NCI-H1436 (cell line): ENCODE measurements at places on chromosomes 4 and X.

DNA sequence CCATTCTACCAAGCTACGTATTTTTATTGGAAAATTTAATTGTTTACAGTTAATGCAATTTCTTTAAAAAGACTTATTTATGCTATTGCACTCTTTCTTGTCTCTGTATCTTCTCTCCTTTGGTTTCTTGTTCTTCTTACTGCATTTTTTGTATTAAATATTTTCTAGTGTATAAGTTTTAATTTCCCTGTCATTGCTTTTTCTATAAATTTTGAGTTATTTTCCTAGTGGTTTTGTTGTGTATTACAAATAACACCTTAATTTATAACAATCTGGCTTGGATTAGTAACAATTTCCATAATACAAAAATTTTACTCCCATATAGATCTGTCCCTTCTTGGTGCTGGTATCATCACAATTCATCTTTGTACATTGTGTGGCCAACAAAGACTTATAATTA lies 303.5 kb upstream of the SPOCK3 start:
- no peak for DNase-seq

DNA sequence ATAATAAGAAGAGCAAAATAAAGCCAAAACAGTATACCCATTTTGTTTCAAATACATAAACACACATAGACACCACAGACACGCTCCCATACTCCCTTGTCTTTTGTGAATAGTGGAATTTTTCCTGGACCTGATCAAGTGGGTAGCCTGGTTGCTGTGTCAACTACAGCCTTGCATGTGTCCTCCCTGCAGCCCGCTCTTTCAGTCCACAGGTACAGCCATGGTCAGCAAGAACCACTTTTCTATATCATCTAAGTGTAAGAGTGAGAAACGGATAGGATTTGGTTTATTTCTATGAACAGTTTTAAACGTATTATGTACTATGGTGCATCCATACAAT lies 9.8 kb downstream of the PWWP3B start:
- no peak for DNase-seq

DNA sequence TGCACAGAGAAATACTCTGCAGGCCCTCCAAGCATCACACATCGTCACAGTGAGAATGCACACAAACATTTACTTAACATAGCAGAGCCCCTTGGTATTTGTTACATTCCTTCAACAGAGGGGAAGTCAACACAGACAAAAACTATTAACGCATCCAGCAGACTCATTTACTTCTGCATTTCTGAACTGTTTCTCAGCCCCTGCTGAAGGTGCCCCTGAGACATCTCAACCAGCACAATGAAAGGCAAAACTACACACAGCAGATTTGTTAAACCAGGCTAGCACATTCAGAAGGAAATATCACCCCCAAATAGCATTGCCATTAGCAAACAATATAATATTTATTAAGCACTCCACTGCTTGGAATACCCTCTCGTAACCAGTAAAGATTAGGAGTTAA lies 367.0 kb downstream of the RAB28 start:
- no peak for DNase-seq

DNA sequence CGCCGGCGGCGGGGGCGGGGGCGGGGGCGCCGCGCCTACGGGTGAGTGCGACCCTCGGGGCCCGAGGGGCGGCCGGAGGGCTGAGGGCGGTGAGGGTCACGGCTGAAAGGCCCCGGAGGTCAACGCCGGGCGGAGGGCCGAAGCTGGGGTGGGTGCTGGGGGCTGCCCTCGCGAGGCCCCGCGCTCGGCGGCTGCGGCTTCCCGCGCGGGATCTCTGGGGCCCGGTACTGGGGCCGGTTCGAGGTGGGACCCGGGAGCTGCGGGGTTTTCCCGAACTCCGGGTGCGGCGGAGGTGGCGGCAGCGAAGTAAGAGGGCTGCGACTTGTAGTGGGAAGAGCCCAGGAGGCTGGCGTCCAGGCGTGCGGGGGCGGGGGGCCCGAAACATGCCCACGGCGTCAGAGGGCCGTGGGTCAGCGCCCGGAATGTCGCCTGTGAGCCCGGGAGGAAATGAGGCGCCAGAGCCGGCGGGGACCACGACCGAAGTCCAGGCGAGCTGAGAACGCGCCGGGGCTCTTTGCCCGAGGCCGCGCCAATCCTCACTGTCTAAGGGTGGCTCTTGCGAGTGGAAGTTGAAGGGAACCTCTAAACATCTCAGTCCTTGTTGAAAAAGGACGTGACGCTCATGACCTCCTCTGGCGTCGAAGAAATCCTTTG lies 407 bp downstream of the IL13RA1 start:
- no peak for DNase-seq

GRCh38 chr4:184744236-184744635 lies 10.3 kb upstream of the CENPU start:
- DNase-seq: no peak

- no peak for DNase-seq
Measured at GRCh38 chr4:179130122-179130714, 1688.0 kb upstream of the AGA start.
